ENCODE measurements at places on chromosomes 5 and 9. TPM values are rescaled to one million over a fixed set of nuclear protein-coding genes. Genes with fewer than 3 reads are reported as not detected.

DNA sequence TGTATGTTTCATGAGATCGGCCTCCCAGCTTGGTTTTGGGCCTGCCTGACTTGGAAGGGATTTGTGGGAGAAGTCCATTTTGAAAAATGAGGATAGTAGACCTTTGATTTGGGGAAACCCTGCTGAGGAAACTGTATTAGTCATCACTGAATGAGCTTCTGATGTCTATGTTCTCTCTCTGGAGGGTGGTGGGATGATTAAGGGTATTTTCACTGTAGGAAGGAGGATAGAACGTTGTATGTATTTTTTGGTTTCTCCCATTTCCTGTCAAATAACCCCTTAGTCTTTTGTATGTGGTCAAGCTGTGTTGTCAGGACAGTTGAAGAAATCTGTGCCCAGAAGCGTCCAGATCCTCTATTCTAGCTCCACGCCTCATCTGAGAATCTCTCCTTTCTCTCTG is 151.9 kb downstream of the INSYN2B start:
- H3K4me1 ChIP-seq, result no peaks in the 10 kb centered on the region
- no peak overlapping the region for H3K27ac ChIP-seq
- no peaks in the 10 kb centered on the region for H3K36me3 ChIP-seq
- no peaks in the 10 kb centered on the region for H3K27me3 ChIP-seq
- no peak overlapping the region for H3K4me3 ChIP-seq

- H3K27ac ChIP-seq, result no peak overlapping the region
- no peaks in the 10 kb centered on the region for H3K27me3 ChIP-seq
- H3K4me1 ChIP-seq, result no peaks in the 10 kb centered on the region
Measured at GRCh38 chr9:114037249-114037648, 40.9 kb downstream of the AMBP start.

DNA sequence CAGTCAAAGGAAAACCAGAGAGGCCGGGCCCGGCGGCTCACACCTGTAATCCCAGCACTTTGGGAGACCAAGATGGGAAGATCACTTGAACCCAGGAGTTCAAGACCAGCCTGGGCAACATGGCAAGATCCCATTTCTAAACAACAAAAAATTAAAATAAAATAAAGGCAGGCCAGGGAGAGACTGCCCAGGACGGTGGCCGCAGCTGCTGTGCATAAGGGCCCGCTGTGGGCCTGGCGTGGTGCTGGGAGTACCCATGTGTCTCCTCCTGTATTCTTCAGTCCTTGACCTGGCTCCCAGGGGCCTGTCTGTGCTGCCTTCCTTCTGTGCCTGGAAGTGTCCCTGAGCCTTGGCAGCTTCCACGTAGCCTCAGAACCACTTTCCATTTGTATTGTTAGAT is 56.8 kb upstream of the CNOT6 start:
- H3K27ac ChIP-seq, result no peak overlapping the region
- H3K27me3 ChIP-seq, result no peaks in the 10 kb centered on the region
- H3K4me1 ChIP-seq, result no peaks in the 10 kb centered on the region
- no peaks in the 10 kb centered on the region for H3K36me3 ChIP-seq

DNA sequence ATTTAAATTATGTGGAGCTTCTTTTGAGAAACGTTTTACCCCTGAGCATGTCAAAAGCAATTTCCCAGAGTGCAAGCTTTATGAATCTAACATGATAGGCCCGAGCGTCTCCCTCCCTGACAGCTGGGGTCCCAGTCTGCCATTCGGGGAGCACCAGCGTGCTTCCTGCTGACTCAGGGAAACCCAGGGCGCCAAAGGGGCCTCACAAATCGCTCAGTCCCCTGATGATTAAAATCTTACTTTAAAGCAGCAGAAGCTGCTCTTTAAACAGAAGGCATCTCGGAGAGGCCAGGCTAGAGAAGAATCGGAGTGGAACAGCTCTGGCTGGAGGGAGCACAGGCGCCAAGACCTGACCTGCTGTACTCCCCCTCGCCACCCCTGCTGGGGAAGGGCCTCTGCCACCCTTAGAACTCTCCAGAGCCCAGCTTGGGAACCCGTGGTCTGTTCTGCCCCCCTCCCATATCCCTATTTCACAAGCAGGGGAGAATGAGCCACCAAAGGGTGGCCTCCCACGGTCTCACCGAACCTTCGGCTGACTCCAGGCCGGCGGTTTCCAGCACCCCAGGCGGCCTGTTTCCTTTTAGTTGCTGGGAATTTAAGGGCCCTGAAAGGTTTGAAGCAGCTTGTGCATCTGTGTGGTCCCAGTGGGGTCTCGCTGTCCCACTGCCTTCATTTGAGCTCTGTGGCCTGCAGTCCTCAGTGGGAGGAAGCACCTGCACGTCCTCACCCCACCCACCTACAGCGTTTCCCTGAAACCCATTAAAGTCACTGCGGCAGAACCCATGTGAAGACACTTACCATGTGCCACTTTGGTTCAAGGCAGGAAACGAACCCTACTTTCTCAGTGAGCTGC is 147.6 kb downstream of the COL23A1 start:
- no peaks in the 10 kb centered on the region for H3K36me3 ChIP-seq
- no peak for DNase-seq
- no peak overlapping the region for H3K27ac ChIP-seq
- H3K4me1 ChIP-seq, result no peaks in the 10 kb centered on the region
- H3K27me3 ChIP-seq, result no peaks in the 10 kb centered on the region
- H3K4me3 ChIP-seq, result no peak overlapping the region

GRCh38 chr5:1551426-1552301 is 27.9 kb upstream of the LPCAT1 start:
- no peak for DNase-seq
- peak overlapping the region; percentile 42 for H3K27ac ChIP-seq
- peaks cover 46% of the 10 kb centered on the region for H3K4me1 ChIP-seq
- H3K36me3 ChIP-seq, result no peaks in the 10 kb centered on the region
- no peak overlapping the region for H3K4me3 ChIP-seq
- H3K27me3 ChIP-seq, result no peaks in the 10 kb centered on the region

DNA sequence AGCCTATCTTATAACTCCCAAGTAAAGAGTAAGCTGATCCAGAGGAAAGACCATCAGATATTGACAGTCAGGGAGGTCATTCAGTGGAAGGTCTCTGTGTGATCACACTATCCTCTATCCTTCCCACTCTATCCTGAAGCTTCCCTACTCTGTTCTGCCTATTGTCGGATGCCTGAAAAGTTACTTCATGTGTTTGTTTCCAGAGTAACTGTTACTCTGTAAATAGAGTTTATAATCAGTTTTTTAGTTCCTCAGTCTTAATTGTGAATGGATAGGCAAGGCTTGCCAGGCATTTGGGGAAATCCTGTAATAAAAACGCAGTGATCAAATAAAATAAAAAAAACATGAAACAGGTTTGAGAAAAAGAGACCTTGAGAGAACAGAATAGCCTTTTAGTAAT is 79.8 kb downstream of the XRCC4 start:
- no peak overlapping the region for H3K27ac ChIP-seq
- no peak for DNase-seq
- no peaks in the 10 kb centered on the region for H3K4me1 ChIP-seq
- no peaks in the 10 kb centered on the region for H3K27me3 ChIP-seq

- DNase-seq, result no peak
- peaks cover 29% of the 10 kb centered on the region for H3K27me3 ChIP-seq
- H3K4me3 ChIP-seq, result no peak overlapping the region
- no peaks in the 10 kb centered on the region for H3K4me1 ChIP-seq
- no peaks in the 10 kb centered on the region for H3K36me3 ChIP-seq
Measured at GRCh38 chr5:176823869-176824412, 13.6 kb downstream of the UNC5A start.

DNA sequence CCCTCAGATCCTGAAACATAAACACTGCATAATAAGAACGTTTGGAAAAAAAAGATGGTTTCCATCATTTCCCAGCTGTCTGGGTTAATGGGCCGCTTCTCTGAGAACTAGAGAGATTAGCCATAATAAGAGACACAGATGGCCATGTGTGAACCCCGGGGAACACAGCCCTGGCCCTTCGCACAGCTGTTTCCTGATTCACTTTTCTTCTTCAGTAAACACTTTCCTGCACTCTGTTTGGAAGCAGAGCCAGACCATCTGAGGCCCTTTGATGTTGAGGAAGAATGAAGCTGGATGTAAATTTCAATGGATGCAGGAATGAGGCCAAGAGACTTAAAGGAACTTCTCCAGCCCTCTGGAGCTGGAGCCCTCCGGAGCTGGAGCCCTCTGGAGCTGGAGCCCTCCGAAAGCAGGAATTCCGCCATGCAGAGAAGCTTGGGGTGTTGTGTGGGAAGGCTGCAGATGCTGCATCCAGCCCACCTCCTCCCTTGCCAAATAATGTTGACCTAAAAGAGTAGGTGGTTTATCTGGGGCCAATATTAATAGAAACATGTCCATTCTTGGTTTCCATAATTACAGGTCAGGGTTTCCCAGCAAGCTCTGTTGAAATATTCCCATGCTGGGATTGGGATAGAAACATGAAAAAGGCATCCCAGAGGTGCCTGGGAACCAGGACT is 218.9 kb downstream of the NXNL2 start:
- no peak for DNase-seq
- H3K36me3 ChIP-seq, result no peaks in the 10 kb centered on the region
- no peak overlapping the region for H3K4me3 ChIP-seq
- peaks cover 5% of the 10 kb centered on the region for H3K4me1 ChIP-seq
- peaks cover 3% of the 10 kb centered on the region for H3K27me3 ChIP-seq
- H3K27ac ChIP-seq, result no peak overlapping the region

- H3K27ac ChIP-seq, result no peak overlapping the region
- peaks cover 6% of the 10 kb centered on the region for H3K4me1 ChIP-seq
- H3K36me3 ChIP-seq, result peaks cover 30% of the 10 kb centered on the region
- DNase-seq, result no peak
- no peak overlapping the region for H3K4me3 ChIP-seq
Measured at GRCh38 chr5:113058706-113059226, 82.2 kb downstream of the DCP2 start.

GRCh38 chr5:92527311-92528078 is 1053.5 kb downstream of the NR2F1-AS1 start:
- H3K27ac ChIP-seq, result no peak overlapping the region
- H3K27me3 ChIP-seq, result no peaks in the 10 kb centered on the region
- no peaks in the 10 kb centered on the region for H3K4me1 ChIP-seq
- H3K4me3 ChIP-seq, result no peak overlapping the region
- H3K36me3 ChIP-seq, result no peaks in the 10 kb centered on the region
- DNase-seq, result no peak

DNA sequence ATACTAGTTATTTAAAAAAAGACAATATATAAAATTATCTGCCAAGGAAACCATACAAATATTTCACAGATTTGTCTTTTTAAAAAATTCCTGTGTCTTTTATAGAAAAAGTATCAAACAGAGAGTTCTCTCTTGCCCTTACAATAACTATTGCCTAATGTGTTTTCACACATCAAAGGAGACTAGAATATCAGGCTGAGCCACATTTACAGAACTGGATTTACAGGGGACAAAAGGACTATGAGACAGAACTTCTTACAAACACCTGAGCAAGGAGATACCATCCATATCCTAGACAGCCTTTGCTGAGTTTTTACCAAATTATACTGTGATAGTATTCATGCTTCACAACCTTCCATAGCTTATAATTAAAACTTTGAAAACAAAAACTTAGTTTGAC is 34.2 kb downstream of the TMEM245 start:
- H3K27me3 ChIP-seq, result no peaks in the 10 kb centered on the region
- no peak overlapping the region for H3K27ac ChIP-seq

- DNase-seq, result no peak
- no peaks in the 10 kb centered on the region for H3K36me3 ChIP-seq
- H3K27me3 ChIP-seq, result no peaks in the 10 kb centered on the region
- H3K4me3 ChIP-seq, result no peak overlapping the region
- no peaks in the 10 kb centered on the region for H3K4me1 ChIP-seq
Measured at GRCh38 chr5:51345106-51345505, 38.1 kb upstream of the ISL1 start.

DNA sequence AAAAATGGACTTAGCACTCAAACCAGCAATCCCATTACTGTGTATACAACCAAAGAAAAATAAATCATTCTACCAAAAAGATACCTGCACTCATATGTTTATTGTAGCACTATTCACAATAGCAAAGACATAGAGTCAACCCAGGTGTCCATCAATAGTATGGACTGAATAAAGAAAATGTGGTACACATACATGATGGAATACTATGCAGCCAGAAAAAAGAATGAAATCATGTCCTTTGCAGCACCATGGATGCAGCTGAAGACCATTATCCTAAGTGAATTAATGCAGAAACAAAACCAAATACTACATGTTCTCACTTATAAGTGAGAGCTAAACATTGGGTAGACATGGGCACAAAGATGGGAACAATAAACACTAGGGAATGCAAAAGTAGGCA is 236.8 kb upstream of the POU5F2 start:
- DNase-seq, result no peak
- no peaks in the 10 kb centered on the region for H3K36me3 ChIP-seq
- no peak overlapping the region for H3K4me3 ChIP-seq

- H3K4me3 ChIP-seq, result no peak overlapping the region
- no peaks in the 10 kb centered on the region for H3K36me3 ChIP-seq
- no peak for DNase-seq
- H3K27me3 ChIP-seq, result no peaks in the 10 kb centered on the region
- H3K27ac ChIP-seq, result no peak overlapping the region
- no peaks in the 10 kb centered on the region for H3K4me1 ChIP-seq
Measured at GRCh38 chr9:7542693-7543092, 256.9 kb downstream of the DMAC1 start.

DNA sequence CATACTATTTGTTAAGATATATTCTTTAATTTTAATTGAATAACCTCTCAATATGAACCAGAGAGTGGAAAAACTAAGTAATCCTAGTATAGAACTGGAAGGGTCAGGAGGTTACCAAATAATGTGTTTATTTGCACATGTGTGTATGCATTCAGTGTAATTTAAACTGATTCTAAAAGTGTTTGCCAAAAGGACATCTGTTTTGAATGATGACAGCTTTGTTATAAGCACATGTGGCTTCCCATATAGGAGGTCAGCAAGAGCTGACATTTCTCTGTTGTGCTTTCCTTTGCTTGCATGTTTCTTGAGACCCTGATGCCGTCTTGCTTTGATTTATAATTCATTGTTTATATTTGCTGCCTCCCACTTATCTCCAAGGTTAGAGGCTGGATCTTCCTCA is 383.4 kb downstream of the BRINP1 start:
- H3K27me3 ChIP-seq, result no peaks in the 10 kb centered on the region
- no peak overlapping the region for H3K27ac ChIP-seq
- no peak for DNase-seq
- H3K4me1 ChIP-seq, result no peaks in the 10 kb centered on the region
- H3K36me3 ChIP-seq, result no peaks in the 10 kb centered on the region

- no peak overlapping the region for H3K4me3 ChIP-seq
- no peaks in the 10 kb centered on the region for H3K36me3 ChIP-seq
- no peak for DNase-seq
Measured at GRCh38 chr9:36924071-36924470, 110.0 kb downstream of the PAX5 start.

ADGRD2 gene
- total RNA-seq, result not detected

CDH9 gene
- total RNA-seq, result not detected

SLC6A7 gene
- total RNA-seq, result not detected

GRIA1 gene
- total RNA-seq, result 10.3 TPM

SH2D3C gene
- total RNA-seq, result 59.4 TPM

TGFBI gene
- 140 TPM for total RNA-seq

AQP3 gene
- total RNA-seq, result 357 TPM

KCNIP1 gene
- total RNA-seq, result 1.7 TPM

LMX1B gene
- 0.21 TPM for total RNA-seq

SOX30 gene
- not detected for total RNA-seq

PTGDS gene
- total RNA-seq, result 225 TPM
